ENCODE measurements at places on chromosomes 12 and 14.
A peak's percentile ranks its signal among the peaks of the same experiment; 100 is the strongest.

GRCh38 chr12:10052193-10052913, 21.9 kb downstream of the CLEC9A start:
- no peak for DNase-seq

GRCh38 chr12:115693970-115694369, 583.5 kb downstream of the MED13L start:
- no peak for DNase-seq

DNA sequence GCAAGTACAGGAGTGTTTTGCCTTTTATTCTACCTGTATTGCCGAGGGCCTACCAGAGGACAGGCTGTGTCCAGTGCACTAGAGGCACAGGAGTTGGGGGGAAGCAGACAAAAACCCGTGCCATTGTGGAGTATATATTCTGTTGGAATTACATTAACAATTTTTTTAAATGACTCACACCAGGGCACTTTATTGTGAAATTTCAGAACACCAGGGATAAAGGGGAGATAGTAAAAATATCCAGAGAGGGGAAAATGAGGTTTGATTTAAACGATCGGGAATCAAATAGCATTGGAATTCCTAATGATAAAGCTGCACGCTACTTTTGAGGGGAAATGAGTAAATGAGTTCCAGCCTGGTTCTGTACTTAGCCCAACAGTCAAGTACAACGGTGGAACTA, 123.2 kb downstream of the PELI2 start:
- no peak for DNase-seq

DNA sequence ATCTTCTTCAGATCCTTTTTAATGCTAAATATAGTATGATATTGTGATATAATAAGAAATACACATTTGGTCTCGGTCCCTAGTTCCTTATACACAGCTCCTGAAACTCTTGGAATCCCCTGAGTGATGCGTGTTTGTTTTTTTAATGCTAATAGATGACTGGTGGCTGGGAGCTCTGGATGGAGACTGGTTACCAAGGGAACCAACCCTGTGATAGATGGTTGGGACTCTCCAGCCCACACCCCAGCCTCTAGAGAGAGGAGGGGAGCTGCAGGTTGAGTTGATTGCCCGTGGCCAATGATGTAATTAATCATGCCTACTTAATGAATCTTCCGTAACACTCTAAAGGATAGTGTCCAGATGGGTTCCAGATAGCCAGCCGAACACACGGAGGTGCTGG, 140.6 kb downstream of the FBXL14 start:
- DNase-seq, result no peak

GRCh38 chr14:25431211-25432076, 381.5 kb upstream of the STXBP6 start:
- no peak for DNase-seq

GRCh38 chr12:11978726-11979384, 91.9 kb upstream of the BCL2L14 start:
- DNase-seq, result no peak

DNA sequence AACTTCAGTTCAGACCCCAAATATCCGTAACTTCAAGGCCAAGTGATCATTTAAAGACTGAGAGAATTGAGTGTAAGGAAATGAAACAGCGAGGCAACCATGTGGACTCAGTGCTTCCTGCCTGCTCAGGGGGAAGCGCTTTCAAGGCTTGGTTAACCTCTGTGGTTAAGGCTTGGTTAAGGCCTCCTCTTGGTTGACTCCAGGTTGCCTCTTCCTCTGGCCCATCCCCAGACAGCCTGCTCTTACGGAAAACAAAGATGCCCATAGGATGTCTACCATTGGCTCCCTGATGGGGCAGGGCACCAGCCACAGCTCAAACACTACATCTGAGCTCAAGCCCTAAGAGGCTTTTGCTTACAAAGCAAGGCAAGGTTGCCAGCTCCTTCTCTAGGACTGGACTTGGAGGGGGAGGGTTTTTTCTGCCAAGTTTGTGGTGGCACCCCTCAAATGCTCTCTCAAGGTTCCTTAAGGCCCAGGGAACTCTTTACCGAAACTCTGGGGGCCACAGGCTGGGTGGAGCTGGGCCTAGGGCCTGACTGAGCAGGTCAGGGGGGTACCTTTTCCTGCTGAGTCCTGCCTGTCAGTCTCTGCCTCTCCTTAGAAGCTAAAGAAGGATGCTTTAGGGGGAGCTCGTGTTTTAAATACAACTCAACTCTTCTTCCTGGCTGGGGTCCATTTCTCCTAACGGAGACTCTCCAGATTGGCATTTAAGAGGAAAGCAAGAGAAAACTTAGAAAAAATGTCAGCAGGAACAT, 13.7 kb downstream of the COL2A1 start:
- peak; percentile 21 for DNase-seq

DNA sequence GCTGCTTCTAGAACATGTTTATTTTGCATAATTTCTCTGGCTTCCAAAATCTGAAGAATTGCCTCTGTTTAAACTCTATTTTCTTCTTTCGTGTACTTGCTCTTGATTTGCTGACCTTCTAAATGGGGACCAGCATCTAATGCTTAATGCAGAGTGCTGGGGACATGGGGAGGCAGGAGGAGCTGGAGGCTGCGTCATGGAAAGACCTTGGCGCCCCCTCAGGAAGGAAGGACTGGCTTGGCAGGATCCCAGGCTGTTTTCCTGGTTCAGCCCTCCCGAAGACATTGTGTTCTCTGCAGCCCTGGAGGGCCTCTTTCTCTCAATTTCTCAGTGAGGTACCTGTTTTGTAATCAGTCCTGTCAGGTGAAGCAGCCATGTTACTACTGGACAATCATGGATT, 5.5 kb downstream of the PRKCH start:
- no peak for DNase-seq

DNA sequence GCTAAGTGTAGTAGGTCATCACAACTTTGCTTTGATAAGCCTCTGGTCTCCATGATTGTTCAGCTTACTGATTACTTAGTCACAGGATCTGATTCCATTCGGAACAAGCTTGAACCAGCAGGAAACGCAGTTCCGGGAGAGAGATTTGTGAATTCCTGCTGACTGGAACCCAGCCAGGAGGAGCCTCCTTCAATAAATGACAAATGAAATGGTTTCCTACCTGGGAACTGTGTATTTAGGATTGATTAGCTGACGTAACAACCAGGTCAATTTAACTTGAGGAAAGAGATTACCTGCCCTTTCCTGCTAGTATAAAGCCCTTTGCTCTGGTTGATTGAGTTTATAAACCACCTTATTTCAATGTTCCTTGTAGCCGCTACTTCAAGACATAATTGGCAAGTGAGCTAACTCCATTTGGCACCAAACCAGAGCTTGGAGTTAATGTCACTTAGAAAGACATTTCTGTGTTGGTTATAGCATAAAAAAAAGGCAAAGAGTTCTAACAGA, 35.1 kb upstream of the KCNH3 start:
- no peak for DNase-seq

- DNase-seq, result no peak
Measured at GRCh38 chr14:21088687-21089086, 9.8 kb downstream of the ZNF219 start.

- no peak for DNase-seq
Measured at GRCh38 chr12:52765702-52766101, 11.4 kb downstream of the KRT76 start.

DNA sequence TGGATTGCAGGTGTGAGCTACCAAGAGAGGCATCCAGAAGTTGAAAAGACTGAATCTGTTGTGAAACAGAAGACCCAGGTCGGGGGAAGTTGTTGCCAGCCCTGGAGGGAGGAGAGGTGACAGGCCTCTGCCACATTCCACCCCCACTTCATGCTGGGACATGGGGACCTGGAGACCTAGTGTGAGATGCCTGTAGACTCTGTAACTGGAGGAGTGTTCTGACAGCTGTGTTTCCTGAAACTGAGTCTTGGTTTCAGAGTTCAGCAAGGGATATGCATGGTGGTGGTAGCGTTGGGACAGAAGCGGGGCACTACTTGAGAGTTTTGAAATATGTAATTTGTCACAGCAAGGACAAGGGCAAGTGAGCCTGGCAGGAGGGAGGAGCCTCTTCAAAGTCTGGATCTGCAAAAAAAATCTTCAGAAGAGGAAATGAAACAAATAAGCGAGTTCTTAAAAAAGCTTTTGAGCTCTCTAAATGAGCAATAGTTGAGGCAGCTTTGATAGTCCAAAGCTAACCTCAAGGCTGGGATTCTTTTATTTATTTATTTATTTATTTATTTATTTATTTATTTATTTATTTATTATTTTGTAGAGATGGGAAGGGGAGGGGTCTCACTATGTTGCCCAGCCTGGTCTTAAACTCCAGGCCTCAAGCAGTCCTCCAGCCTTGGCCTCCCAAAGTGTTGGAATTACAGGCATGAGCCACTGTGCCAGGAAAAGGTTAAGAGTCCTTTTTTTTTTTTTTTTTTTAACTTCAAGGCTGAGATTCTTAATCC, 58.9 kb upstream of the EEA1 start:
- no peak for DNase-seq

- no peak for DNase-seq
Measured at GRCh38 chr14:51939755-51940301, 49.5 kb upstream of the RTRAF start.

DNA sequence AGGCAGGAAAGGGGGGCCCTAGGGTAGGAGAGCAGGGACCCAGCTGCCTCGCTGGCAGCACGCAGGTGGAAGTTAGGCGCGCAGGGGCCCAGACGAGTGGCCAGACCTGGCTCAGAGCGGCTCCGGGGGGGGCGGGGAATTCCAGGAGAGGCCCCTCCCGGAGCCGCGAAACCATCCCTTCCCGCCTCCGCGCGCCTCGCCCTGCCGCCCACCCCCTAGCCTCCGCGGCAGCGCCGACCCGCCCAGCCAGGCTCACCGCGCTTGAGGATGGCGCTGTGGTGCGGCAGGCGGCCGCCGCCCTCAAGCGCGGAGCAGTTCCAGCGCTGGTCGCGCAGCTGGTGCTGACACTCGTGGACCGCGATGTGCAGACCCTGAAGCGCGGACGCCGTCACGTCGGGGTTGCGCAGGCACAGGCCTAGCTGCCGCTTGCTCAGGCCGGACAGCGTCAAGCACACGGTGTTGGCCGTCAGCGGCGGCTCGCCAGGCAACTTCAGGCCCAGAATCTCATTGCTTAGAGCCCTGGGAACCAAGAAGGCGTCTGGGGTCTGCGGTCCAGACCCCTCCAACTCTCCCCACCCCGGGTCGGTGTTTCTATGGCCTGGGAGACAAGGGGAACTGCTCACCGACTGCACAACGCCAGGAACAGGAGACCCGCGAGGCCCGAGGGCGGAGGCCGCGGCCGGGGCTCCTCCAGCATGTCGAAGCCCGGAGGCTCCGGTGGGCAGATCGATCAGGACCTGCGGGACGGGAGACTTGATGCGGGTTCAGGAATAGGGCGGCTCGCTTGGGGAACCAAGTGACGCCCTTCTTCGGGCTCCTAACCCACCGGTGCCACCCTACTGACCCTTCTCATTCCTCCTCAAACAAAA, 1.5 kb downstream of the WNT10B start:
- DNase-seq, result peak; percentile 34

GRCh38 chr14:28745176-28745575, 21.4 kb upstream of the FOXG1 start:
- DNase-seq, result no peak

- peak; percentile 53 for DNase-seq
Measured at GRCh38 chr12:21527451-21528180, 1.5 kb downstream of the SPX start.

DNA sequence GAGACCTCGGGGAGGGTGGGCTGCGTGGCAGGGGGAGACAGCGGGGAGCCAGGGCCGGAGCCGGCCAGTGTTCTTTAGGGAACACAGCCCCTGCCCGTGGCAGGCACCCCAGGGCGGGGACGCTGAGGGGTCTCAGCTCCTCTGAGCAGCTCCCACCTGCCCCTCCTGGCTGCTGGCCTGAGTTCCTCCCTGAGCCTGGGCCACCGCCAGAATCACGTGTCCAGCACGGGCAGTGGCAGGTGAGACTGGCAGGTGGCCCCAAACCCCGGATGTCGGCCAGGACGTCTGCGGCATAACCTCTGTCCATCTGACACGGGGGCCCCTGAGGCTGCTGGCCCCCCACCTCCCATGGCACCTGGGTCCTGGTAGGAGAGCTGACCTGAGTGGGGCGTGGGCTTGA, 25.1 kb downstream of the NOC4L start:
- no peak for DNase-seq

All from activated CD4-positive, alpha-beta T cell treated with anti-CD3 and anti-CD28 coated beads, Interleukin-2, amount 50 U/mL, for 1 hour (primary cell).